ENCODE measurements at places on chromosomes 7 and 10. TPM values are rescaled to one million over a fixed set of nuclear protein-coding genes. Genes with fewer than 3 reads are reported as not detected.

DNA sequence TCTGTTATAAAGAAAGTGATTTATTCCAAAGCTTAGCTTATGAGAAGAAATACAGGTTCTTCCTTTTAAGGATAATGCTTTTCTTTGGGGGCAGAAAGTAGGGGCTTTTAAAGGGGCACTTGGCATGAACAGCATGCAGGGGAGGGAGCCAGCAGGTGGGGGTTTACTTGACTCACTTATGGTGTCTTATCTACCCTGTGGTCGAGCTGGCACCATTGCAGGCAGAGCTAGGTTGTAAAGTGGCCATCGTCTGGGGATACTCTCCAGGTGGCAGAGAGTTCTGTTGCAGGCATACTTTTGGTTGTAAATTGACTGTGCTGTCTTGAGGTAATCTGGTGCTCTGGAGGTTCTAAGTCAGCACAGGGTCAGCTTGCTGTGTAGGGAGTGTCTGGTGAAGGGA is 26.3 kb upstream of the IFRD1 start:
- DNase-seq, result no peak

DNA sequence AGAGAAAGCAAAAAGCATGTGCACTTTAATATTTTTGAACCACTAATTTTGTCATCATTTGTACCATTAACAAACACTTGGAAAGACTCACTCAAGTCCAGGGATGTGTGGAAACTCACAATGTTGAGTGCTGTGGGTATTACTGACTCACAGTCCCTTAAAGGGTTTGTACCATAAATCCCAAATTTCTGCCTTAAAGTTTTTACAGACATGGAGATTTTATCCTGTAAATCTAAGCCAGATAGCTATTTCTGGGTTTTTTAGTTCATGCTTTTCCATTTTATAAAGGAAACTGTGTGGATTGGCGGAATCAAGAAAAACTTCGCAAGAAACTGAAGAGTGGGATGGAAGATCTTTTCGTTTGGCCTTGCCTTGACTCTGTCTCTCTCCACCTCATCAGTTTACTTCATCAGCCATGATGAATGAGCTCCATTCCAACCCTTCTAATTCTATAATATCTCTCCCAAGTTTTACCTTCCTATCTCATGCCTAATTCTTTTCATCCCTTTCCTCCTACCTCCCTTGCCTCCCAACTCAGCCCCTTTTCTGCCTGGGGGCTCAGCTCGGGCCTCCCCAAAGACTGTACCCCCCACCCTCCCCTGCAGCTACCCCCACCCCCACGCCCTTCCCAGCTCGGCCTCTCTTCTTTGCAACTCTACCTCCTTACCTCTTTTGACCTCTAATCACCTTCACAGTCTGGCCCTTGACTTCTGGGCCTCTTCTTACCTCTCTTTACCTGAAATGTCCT is 218.5 kb upstream of the MKLN1 start:
- DNase-seq, result no peak

GRCh38 chr10:98331885-98332284 is 63.9 kb upstream of the LOXL4 start:
- no peak for DNase-seq

DNA sequence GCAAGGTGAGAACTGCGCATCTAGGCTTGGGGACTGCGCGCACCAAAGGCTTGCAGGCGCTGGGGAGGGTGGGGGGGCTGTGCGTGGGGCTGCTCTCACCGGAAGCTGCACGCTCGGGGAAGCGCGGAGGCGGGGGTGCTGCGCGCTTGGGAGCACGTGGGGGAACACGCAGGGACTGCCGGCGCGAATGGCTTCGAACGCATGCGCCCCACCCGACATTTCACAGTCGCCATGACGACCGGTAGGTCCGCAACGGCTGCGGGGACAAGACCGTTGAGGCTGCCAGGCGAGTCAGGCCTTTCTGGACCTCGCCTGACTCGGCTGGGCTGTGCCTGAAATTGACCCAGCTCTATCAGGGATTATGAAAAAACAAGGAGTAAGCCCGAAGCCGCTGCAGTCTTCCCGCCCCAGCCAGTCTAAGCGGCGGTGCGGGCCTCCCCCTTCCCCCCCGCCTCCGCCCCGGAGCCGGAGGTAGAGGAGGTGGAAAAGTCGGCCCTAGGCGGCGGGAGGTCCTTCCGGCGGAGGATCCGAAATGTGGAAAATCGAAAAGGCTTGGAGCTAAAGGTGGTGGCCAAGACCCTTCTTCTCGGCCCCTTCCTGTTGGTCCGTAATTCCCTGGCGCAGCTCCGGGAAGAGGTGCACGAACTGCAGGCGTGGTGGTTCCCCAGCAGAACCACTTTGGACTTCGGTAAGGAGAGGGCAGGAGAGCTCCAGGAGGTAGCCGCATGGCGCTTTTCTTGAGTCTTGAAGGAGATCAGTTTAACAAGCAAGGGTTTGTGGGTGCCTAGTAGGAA is 34.9 kb upstream of the STEAP1 start:
- peak; percentile 17 for DNase-seq

DNA sequence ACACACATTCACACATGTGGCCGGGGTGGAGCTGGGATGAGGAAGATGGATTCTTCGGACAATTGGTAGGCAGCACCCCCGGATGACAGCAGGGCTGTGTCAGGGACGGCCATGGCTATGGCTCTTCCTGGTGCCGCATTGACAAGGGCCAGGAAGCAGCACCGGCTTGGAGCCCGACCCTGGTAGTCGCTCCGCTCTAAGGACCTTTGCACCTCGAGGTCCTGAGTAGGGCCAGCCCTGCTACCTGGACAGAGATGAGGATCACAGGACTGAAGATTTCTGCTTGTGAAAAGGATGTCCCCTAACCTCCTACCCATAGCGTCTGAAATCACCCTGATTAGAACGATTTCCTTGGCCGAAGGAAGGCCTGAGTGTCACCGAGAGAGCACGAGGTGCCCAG is 134.1 kb downstream of the ADARB2 start:
- DNase-seq, result no peak

- no peak for DNase-seq
Observed at GRCh38 chr7:21029006-21029405, 242.3 kb upstream of the SP8 start.

GRCh38 chr7:128358233-128358632 is 3.3 kb downstream of the PRRT4 start:
- DNase-seq, result no peak

Gene PLAU
- 4.2 TPM for total RNA-seq

GRCh38 chr10:61179771-61180170 is 235.8 kb upstream of the RHOBTB1 start:
- no peak for DNase-seq

DNA sequence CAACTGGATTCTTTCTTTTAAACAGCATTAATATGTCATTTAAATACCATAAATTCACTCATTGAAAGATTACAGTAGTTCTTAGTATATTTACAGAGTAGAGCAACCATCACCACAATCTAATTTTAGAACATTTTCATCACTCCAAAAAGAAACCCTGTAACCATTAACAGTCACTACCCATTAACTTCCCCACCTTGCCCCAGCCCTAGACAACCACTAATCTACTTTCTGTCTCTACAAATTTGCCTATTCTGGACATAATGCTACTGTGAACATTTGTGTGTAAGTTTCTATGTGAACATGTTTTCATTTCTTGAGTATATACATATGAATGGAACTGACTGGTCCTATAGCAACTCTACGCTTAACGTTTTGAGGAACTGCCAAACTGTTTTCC is 42.4 kb downstream of the P4HA1 start:
- no peak for DNase-seq

Gene ATOH7
- total RNA-seq, result 0.20 TPM

Gene TMEM184A
- total RNA-seq, result not detected

- DNase-seq, result no peak
Observed at GRCh38 chr10:132397036-132397541, at the start of gene PWWP2B. Gene PWWP2B, plus strand, starts transcription at chr10:132397200. Its CDS starts 27 bp downstream, at chr10:132397227.

Gene EVX1
- 0.80 TPM for total RNA-seq

Gene NPTX2
- total RNA-seq, result 15.9 TPM

DNA sequence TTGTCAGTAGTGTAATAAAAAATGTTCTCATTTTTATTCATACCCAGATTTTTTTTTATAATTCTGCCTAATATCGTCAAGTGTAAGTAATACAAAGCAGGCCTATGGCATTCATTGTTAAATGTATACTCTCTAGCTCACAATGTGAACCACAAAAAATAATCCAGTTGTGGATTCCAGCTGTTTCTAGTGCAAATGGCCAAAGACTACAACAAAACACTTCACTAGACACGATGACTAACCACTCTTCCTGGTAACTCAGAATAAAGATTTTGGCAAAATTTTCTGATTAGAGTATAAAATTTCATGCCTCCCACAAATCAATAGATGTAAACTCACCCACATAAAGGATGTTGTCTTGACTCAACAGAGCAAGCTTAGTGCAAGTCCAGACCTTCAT is 396.6 kb downstream of the DGKB start:
- no peak for DNase-seq

Gene NPC1L1
- total RNA-seq, result 0.18 TPM

DNA sequence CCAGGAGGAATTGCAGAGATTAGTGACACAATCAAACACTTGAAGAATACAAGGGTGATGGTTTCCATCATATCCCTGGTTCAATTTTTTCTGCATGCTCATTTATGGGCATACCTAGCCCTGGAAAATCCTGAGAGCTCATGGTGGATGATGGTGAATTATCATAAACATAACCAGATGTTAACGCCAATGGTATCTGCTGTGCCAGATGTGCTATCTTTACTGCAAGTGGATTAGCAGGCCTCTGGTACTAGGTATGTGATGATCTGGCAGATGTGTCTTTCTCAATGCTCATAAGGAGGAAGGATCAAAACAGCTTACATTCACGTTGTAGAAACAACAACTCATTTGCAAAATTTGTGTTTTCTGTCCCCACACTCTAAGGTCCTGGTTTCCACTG is 150.5 kb downstream of the FZD1 start:
- no peak for DNase-seq

- no peak for DNase-seq
Observed at GRCh38 chr10:124740369-124741280, 3.6 kb downstream of the FAM53B start.

DNA sequence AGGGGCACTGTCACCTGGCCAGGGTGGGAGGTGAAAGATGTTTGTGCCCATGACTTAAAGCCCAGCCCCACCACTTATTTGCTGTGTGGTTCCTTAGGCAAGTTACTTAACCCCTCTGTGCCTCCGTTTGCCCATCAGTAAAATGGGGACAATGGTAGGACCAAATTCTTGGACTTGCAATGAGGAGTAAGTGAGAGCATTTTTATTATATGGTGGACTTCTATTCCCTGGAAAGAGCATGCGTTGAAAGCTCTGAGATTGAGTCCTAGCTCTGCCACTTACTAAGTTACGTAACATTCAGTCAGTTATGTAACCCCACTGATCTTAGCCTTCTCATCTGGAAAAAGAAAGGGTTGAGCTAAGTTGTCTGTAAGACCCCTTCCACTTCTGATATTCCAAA is 18.8 kb downstream of the VSIR start:
- no peak for DNase-seq

DNA sequence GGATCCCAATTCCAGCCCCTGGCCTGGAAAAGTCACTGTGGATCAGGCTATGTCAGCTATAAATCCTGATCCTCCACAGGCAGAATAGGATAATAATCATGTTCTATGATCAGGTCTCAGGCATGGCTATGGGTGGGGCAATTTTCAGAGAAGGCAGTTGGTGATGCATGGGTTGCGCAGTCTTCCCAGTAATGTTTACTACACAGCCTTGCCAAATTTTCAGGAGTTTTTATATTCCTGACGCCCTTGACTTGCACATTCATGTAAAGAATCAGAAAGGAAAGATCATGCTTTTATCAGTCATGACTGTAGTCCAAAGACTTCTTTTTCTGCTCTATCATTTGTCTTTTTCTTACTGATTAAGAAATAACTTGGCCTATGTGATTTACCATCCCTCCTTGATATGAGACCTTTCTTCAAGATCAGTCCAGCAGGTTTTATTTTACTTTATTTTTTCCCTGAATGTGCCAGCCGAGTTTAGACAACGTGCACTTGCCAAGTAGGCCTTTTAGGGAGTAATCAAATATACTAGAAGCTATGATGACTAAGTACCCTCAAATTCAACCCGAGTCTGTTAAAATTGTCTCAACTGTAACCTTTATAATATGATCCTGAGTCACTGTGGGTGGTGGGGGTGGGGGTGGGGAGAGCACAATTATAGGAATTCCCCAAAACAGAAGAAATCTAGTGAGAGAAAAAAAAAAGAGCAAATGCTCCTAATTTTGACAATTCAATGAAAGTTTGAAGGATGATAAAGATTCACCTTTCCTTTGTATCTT is 31.9 kb downstream of the ARL4A start:
- DNase-seq, result no peak

Gene CYP17A1
- not detected for total RNA-seq

Gene WNT8B
- total RNA-seq, result 3.8 TPM

Gene FAM107B
- total RNA-seq, result 45.9 TPM

Gene GPR146
- total RNA-seq, result 0.41 TPM

DNA sequence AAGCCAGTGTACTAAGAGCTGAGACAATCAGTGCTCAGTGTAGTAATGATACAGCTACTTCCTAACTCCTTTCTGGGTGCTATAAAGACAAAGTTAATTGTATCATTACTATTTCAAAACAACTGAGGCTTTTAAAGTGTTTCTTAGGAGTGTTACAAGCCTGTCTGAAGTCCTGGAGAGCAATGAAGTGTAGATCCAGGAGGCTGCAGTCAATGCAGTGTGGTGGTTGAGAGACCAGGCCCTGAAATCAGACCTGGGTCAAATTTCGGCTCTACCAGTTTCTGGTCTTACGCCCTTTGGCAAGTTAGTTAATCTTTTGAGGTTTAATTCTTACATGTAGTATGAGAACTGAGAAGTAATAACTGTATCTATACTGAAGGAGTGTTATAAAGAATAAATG is 387.0 kb downstream of the SDK1 start:
- DNase-seq, result no peak

- no peak for DNase-seq
Observed at GRCh38 chr7:47183862-47184590, 397.9 kb downstream of the TNS3 start.

GRCh38 chr10:110356628-110357245 is 52.0 kb upstream of the SMNDC1 start:
- DNase-seq, result no peak

DNA sequence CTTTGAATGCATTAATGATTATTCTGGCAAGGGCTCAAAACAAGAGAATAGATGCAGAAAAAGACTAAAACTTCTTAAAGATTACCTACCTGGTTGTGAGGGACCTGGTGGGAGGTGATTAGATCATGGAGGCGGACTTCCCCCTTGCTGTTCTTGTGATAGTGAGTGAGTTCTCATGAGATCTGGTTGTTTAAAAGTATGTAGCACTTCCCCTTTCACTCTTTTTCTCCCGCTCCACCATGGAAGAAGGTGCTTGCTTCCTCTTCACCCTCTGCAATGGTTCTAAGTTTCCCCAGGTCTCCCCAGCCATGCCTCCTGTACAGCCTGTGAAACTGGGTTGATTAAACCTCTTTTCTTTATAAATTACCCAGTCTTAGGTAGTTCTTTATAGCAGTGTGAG is 226.6 kb downstream of the ARHGAP12 start:
- no peak for DNase-seq

DNA sequence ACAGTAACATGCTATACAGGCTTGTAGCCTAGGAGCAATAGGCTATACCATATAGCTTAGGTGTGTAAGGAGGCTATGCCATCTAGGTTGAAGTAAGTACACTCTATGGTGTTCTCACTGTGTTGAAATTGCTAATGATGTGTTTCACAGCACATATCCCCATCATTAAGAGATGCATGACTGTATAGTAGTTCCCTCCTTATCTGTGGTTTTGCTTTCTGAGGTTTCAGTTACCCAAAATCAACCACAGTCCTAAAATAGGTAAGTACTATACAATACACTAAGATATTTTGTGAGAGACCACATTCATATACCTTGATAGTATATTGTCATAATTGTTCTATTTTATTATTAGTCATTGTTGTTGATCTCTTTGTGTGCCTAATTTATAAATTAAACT is 12.7 kb downstream of the FZD1 start:
- no peak for DNase-seq

GRCh38 chr7:24531255-24531654 is 42.0 kb upstream of the PALS2 start:
- DNase-seq, result no peak
